ENCODE measurements at places on chromosomes 2 and 18. TPM values are rescaled to one million over a fixed set of nuclear protein-coding genes. Genes with fewer than 3 reads are reported as not detected.

DNA sequence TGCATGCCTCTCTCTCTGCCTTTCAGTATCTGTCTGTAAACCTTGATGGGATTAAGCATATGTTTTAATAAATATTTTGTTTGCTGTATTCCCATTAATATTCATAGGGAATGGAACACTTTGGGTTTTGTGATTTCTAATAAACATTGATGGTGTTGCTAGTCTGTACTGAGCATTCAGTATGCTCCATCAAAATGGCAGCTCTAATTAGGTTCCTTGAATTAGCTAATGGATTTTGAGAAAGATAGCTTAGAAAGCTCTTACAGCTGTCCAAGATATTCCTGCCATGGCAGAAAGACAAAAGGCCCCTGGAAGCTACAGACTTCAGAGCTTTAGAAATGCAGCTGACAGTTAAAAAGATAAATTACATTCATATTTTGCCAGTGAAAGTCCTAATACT is 199.2 kb upstream of the NRP2 start:
- DNase-seq: peak; percentile 37

GRCh38 chr2:125398738-125399524 is 1257.0 kb upstream of the GYPC start:
- no peak for DNase-seq

The CDH2 gene
- total RNA-seq: 18.7 TPM

The GRB14 gene
- total RNA-seq: not detected

GRCh38 chr2:11572996-11573395 is 39.2 kb downstream of the GREB1 start:
- no peak for DNase-seq

The SPAST gene
- total RNA-seq: 2.2 TPM

GRCh38 chr2:71829008-71829407 is 318.7 kb downstream of the CYP26B1 start:
- no peak for DNase-seq

DNA sequence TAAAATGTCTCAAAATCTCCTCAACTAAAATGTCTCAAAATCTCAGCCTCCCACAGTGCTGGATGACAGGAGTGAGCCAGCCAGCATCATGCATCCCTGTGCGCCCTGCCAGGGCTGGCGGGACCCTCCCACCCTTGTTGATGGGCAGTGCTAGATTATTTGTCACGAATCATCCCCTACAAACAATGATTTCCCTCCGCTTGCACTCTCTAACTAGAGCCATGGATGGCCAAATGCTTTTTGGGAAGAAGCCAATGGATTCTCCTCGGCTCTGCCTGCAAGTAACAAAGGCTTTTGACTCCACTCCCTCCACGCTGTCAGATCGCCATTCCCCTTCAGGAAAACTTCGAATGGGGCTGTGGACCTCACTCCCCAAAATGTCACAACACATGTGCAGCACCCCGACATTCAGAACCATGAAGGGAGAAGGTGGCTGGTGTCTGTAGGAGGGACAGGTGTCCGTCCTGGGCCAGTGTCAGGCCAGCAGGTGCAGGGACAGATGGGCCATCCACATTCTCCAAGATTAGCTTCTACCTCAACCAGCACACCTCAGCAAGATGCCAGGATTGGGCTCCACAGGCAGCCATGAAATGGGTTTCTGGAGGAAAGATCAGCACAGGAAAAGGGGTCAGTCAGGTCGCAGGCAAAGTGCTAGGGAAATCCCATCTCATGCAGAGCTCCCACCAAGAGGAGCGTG is 11.5 kb downstream of the AMER3 start:
- no peak for DNase-seq

Data from stomach (tissue), 19 donors.